ENCODE measurements at places on chromosomes 7 and 10.

- no peak for DNase-seq
Measured at GRCh38 chr10:2852574-2853323, 214.6 kb upstream of the PFKP start.

- no peak for DNase-seq
Measured at GRCh38 chr7:69769826-69770225, 171.6 kb downstream of the AUTS2 start.

GRCh38 chr10:55203319-55203718 is 402.3 kb upstream of the PCDH15 start:
- no peak for DNase-seq

DNA sequence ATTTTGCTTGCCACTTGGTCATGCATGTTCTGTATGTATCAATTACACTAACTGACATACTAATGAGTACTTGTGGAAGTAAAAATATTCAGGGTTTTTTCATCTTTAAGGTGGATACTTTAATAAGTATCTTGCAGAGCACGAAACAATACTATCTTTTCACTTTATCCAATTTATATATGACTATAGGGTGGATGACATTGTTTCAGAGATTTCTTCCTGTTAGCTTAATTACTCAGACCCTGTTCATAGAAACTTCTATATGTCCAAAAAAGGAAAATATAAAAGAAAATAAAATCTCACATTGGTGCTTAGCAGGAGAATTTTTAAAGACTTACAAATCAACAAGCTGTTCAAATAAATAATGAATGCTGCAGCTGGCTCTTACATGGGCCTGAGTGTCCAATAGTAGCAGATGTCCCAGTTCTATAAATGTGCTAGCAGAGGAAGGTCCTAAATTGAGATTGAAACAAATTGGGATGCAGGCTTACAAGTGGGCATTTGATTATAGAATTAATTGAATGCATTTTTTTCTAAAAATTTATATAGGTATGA is 91.5 kb upstream of the THSD7A start:
- DNase-seq: no peak

DNA sequence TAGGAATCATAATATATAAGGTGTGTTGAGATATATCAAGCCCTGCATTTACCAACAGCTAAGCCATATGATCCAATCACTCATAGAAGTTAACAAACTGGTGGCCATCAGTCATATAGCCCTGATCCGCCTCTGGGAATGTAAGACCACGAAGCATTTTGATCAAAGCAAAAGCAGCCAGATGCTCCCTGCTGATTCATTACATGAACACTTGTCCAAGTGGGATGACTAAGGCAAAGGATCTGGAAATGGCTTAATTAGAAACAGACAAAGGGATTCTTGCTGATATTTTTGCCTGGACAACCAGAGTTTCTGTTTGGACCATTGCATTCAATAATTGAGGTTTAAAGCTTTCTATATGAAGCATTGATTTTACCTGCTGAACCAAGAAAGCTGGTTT is 535.5 kb downstream of the GPAM start:
- no peak for DNase-seq

DNA sequence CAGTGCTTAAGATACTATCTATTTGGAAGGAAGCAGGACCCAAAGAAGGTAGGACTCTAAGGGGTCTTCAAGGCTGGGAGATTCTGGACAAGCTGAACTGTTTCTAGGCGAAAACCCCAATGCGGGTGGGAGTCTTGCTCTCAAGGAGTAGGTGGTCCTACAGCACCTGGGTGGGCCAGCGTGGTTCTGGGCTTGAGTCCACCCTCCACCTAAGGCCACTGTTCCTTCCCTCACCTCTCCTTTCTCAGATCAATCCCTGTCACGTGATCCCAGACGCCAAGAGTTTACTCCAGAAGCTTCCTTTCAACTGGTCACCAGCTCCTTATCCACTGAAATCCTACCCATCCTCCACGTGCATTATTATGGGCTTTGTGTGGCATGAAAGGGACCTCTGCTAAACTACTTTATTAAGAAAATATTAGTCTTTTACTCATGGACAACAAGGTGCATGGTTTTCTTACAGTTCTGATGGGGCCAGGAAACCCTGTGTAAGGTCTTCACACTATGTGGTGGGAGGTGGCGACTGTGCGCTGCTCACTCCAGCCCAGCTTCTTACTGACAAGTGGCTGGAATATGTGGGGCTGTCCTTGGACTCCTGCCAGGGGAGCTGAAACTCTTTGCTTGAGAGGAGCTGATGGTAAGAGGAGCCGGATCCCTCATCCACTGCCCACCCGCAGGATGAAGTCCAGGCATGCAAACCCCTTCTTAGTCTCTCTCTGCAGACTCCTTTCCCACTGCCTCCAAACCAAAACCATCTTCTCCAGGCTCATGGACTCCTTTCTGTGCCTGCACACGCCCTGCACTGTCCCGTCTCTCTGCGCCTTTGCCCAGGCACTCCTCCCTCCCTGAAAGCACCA is 1.6 kb downstream of the ZNF746 start:
- peak; percentile 19 for DNase-seq

DNA sequence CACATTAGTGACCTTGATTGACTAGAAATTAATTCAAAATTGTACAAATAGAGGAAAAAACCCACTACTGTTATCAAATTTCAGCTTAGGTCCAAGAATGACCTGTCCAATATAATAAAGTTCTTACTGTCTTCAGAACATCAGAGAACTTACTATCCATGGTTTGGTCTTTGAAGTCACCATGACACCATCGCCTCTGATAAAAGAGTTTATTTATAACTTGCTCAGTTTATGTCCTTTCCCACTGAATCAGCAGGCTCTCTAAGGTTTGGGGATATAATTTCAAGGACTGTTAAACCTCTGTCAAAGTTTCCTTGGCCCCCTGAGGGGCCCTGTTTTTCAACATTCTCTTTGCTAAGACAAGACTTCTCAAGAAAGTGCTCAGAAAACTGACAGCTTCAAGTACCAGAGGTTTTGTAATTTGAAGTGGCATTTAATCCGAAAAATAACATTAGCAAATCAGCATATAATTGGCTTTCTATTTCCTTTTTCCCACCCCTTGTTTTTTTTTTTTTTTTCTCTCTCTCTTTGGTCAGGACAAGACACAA is 191.7 kb upstream of the FERD3L start:
- no peak for DNase-seq

- DNase-seq: no peak
Measured at GRCh38 chr10:7302930-7303557, 107.8 kb downstream of the SFMBT2 start.

DNA sequence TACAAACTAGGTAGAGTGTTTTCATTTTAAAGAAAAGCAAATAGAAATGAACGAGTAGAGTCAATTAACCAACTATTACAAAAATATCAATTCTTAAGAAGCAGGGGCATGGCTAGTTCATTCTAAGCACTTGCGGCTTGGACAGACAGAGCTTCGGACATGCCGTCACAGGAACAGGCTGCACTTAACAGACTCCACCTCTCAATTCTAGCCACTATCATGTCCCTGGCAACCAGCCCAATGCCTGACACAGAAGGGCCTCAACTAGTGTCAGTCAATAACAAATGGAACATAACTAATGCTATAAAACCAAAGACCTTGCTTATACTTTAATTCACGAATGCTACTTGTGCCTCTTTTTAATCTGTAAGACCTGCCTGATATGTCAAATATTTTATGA is 74.4 kb downstream of the TPK1 start:
- DNase-seq: no peak

DNA sequence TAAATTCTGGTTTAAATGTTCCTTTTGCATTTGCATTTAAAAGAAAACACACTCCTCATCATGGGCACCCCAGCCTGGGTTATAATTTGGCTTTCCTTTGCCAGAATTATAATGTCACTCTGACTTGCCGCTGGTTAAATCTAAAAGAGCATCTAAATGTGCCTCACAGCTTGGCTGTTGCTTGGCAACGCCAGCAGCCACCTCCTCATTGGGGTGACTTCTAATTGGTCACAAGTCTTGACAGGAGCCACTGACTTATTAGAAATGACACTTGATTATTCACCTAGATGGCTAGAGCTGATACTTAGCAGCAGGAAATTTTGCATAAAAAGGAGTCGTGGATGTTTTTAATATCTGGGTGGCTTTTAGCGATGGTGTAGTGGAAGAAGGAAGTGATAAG is 114.3 kb downstream of the TBXAS1 start:
- DNase-seq: no peak

- DNase-seq: no peak
Measured at GRCh38 chr7:64037095-64037494, 8.1 kb upstream of the ZNF727 start.

DNA sequence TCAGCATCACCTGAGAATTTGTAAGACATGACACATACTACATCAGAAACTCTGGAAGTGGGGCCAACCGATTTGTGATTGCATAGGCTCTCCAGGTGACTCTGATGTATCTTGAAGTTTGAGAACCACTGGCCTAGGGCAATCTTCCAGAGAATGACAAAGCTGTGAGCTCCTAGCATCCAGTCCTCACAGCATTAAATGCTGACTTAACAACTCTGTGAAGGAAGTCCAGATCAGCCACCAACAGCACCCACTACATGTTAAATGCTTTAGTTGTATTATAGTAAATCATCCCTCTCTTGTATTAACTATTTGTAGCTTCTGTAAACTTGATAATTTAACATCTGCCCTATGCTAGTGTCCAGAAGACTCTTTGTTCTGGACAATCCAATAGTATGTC is 636.5 kb upstream of the STEAP1 start:
- DNase-seq: no peak

DNA sequence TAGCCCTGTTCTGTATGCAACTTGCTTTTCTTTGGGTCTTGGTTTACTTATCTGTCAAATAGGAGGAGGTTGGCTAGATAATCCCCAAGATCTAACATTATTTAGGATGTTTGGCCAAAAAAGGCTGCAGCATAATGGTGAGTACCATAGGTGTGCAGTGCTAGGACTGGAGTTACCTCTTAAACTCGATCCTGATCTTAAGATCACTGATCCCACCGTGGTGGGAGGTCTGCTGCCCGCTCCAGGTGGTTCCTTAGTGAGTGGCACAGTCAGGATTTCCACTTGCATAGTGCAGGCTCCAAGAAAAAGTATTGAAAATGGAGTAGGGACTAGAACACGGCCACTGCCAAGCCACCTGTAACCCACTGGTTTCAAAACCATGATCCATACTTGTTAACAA is 66.9 kb downstream of the KLHDC10 start:
- DNase-seq: no peak

DNA sequence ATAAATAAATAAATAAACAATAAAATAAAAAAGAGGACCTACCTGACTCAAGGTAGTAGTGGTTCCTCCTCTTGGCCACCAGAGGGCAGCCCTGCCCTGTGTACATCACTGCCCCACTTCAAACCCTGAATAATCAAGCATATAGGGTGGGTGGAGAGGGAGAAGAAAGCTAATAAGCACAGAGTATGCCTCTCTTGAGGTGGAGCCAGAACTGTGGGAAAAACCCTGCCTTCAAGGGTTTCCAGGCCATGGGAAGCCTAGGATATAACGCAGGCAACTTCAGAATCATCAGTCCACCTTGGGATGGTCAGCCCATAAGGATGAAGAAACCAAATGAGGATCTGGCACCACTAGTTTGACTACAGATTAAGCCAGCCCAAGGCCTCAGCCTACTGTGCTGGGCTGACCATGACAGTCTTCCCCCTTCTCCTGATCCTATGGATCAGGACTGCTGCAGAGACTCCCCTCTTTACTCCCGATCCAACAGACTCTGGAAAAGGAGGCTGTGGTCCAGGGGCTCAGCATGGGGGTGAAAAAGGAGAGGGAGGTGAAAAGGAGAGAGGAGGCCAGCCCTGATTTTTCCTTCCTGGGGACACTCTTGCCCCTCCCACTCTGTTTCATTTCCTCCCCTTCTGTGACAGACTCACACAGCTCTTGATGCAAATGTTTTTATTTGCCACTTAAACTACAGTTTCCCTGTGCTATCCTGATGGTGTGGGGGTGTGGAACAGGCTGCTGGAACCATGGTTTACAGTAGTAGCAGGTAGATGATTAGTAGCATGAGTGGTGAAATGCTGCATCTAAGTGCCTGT is 10.1 kb downstream of the AVPI1 start:
- DNase-seq: no peak

- DNase-seq: no peak
Measured at GRCh38 chr7:133961724-133962123, 165.4 kb upstream of the LRGUK start.

DNA sequence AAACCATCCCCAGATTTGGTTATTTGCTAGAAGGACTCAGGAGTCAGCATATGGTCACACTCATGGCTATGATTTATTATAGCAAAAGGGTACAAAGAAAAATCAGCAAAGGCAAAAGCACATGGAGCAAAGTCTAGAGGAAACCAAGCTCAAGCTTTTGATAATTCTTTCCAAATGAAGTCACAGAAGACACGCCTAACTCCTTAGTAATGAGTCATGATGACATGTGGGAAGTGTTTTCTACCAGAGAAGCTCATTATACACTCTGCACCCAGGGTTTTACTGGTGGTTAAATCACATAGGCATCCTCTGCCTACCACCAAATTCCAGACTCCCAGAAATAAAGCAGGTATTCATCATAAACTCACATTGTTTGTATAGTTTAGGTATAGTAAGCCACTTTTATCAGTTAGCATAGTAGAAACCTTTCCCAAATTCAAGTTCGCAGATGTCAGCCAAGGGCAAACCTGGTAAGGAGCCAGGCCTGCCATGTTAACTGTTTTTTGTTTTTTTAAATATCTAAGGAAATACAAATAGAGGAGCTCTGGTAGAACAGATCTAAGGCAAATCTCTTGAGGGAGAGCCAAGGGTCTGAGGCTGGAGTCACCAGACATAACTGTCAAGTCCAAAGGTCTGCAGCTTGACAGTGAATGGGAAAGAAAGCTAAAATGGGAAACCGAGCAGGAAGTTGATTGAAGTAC is 15.4 kb upstream of the HIBADH start:
- no peak for DNase-seq

GRCh38 chr10:120098232-120098930 is 205.9 kb downstream of the SEC23IP start:
- no peak for DNase-seq

GRCh38 chr10:22631646-22632278 is 82.6 kb downstream of the PIP4K2A start:
- no peak for DNase-seq

DNA sequence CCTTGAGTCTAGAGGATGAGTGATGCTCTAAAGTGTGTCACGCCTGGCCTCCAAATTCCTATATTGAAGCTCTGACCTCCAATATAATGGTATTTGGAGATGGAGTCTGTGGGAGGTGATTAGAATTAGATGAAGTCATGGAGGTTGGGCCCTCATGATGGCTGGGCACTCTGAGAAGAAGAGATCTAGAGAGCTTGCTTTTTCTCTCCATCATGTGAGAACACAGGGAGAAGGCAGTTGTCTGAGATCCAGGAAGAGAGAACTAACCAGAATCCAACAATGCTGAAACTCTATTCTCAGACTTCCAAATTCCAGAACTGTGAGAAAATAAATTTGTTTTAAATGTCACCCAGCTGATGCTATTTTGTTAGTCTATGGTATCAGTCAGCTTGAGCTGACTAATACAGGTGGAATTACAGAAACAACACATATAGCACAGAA is 15.1 kb downstream of the RNF216 start:
- DNase-seq: no peak

GRCh38 chr7:33895025-33895804 is 10.1 kb upstream of the BMPER start:
- peak; percentile 59 for DNase-seq

- no peak for DNase-seq
Measured at GRCh38 chr7:1425292-1426136, 33.8 kb downstream of the MICALL2 start.

GRCh38 chr10:69374931-69375306 is 41.8 kb downstream of the TACR2 start:
- no peak for DNase-seq

Data from nucleus accumbens (tissue), 56 donors.